ENCODE measurements at places on chromosomes 6 and 20. TPM values are rescaled to one million over a fixed set of nuclear protein-coding genes. Genes with fewer than 3 reads are reported as not detected.

GRCh38 chr6:154359161-154359574 lies 2.6 kb upstream of the IPCEF1 start:
- no peak for DNase-seq

GRCh38 chr6:84568971-84569370 lies 195.4 kb downstream of the TBX18 start:
- DNase-seq = peak; percentile 14

GRCh38 chr6:3016473-3017280 lies 17.0 kb downstream of the NQO2 start:
- no peak for DNase-seq

- no peak for DNase-seq
These were observed 60.1 kb downstream of the RPP40 start for GRCh38 chr6:4943716-4944115.

DNA sequence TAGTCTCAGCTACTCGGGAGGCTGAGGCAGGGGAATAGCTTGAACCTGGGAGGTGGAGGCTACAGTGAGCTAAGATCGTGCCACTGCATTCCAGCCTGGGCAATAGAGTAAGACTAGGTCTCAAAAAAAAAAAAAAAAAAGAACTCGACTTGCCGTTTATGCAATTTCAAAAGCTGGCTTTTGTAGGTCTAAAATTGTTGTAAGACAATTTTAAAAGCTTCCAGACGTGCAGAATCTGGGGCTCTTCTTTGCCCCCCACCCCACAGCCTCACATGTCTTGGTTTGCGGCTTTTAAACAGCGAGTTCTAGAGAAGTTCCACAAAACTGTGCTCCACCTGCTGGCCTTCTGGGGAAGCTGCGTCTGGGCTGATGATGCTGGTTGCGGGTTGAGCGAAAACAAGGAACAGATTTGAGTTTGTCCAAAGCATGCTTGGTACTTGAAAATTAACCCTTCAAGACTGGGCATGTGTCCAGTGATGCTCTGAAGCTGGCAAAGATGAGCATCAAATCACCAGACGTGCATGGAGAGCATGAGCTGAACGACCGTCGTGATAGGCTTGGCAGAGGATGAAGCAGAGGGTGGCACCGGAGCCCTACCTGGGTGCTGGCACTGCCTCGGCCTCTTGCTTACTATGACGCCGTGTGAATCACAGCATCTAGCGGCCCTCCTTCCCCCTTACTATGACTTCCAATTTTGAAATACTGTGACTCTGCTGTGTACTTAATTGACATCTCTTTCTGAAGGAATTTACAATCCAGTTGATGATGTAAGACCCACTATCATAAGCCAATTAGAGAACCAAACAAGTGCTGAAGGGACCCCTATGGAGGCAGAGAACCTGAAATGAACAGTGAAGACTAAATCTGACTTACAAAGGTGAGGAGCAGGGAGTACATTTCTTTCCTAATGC lies 171.4 kb downstream of the GMPR start:
- DNase-seq = peak; percentile 62

The TENT5A gene
- total RNA-seq = 3.0 TPM

The BHLHE23 gene
- total RNA-seq = not detected

Measured in mammary epithelial cell (primary cell).